ENCODE measurements at places on chromosomes 3 and 15. TPM values are rescaled to one million over a fixed set of nuclear protein-coding genes. Genes with fewer than 3 reads are reported as not detected.

DNA sequence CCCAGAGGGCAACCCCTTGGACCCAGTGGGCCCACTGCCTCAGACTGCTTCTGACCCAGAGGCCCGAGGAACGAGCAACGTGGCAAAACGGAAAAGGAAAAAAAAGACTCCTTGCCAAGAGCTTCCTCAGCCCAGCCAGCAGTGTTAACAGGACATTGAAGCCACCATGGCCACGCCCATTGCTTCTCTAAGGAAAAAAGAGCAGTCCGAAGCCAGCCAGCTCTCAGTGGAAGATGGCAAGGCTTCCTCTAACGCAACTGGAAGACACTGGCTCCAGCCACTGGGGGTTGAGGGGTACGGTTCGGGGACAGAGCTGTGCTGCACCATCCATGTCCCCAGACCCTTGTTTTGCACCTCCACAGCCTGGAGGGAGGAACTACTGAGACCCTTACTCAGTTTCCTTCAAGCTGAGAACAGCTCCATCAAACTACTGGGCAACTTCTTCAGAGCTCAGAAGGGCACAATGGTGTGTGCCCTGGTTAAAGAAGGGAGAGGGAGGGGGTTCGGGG is 10.7 kb downstream of the BMF start:
- no peak for DNase-seq

DNA sequence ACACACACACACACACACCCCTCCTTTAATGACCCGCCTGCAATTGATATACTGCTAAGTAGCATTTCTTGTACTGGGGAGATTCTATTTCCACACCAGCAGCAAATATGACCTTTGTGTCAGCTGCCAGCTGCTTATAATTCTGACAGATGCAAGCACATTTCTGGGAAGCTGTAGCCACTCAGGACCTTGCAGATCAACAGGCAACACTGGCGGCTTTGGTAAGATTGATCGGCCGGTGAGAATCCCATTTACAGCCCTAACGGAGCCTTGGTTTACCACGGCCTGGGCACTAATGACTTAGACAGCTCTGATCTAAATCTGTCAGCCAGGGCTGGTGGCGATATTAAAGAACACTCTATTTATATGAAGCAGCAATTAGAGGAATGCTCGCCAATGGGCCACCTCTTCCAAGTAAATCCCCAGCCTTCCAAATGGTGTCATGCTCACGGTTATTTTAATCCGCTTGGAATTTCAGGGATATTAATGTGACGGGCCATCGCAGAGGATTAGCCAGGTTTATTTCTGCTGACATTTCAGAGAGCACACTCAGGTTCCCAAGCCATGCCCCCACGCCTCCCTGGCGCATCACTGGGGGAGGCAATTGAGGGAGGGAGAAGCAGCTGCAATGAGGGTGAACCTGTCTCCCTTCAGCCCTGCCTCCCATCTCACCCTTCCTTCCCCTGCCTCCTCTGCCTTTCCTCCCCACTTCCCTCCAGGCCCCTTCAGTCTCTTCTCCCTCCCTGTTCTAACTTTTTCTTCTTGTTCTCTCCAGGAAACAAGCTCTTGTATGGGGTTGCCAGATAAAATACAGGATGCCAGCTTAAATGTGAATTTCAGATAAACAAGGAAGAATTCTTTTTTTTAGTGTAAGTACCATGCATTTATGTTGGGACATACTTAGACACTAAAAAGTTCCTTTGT is 287.0 kb downstream of the TLE3 start:
- DNase-seq = no peak

Gene ROPN1
- not detected for polyA plus RNA-seq

Gene SLC22A13
- not detected for polyA plus RNA-seq

DNA sequence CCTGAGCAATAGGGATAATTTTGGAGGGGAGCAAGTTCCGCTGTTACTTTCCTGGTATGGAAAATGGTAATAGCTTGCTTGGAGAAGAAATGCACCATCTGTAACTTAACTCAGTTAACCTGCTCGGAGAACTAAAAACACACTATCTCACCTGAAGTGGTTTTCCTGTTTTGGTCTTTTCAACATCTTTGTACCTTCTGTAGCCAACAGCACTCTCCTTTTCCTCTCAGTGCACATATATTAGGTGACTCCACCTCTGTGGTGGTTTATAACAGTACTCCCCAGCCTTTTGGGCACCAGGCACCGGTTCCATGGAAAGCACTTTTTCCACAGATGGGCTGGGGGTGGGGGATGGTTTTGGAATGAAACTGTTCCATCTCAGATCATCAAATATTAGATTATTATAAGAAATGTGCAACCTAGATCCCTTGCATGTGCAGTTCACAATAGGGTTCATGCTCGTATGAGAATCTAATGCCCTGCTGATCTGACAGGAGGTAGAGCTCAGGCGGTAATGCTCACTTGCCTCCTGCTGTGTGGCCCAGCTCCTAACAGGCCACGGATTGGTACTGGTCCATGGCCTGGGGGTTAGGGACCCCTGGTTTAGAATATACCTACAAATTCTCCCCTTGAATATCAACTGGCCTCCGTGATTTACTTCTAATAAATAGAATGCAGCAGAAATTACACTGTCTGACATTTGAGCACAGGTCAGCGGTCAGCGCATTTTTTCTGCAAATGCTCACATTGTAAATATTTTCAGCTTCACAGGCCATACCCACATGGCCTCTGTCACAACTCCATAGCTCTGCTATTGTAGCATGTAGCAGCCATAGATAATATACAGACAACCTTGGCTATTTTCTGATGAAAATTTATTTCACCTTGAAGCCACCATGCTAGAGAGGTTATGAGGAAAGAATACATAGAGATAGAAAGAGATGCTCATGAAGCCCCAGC is 83.8 kb upstream of the SUCLG2 start:
- no peak for DNase-seq

GRCh38 chr3:45986303-45986982 is 9.2 kb downstream of the FYCO1 start:
- DNase-seq = no peak

GRCh38 chr3:40490916-40491315 is 14.0 kb downstream of the ZNF619 start:
- no peak for DNase-seq

Gene IQCF6
- not detected for polyA plus RNA-seq

Gene AGTR1
- not detected for polyA plus RNA-seq

GRCh38 chr3:100073049-100073713 is 41.1 kb downstream of the FILIP1L start:
- no peak for DNase-seq

Gene GOLGA6L7
- polyA plus RNA-seq = not detected

- no peak for DNase-seq
These were observed 239.0 kb upstream of the NAALADL2 start for GRCh38 chr3:174620138-174620537.

GRCh38 chr3:111541391-111541790 is 606 bp upstream of the CD96 start:
- no peak for DNase-seq

DNA sequence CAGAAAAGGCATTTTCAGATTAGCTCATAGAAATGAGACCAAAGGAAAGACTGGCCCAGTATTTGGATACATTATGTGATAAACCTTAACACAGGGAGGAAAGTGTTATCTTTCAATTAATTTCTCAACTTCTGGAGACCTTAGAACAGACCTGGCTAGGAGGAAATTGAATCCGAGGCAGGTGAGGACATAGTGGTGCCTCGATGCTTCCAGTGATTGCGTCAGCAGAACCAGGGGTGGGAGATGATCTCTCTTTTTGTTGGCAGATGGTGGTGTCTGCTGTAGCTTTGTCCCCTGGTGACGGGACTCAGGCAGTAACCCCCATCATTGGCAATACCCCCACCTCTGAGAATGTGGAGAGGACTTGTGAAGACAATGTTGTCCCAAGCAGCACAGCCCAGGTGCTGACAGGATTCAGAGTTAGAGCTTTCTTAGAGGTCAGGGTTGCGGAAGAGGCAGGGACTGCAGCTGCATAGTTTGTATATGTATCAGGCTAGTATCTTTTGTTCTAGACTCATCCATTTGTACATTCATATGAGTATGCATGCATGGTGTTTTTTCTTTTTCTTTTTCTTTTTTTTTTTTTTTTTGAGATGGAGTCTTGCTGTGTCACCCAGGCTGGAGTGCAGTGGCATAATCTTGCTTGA is 27.9 kb upstream of the MUC20 start:
- DNase-seq = no peak

- peak; percentile 32 for DNase-seq
These were observed 212.5 kb upstream of the GADL1 start for GRCh38 chr3:31106912-31107311.

Gene IQSEC1
- 8.0 TPM for polyA plus RNA-seq

- no peak for DNase-seq
These were observed 2.0 kb upstream of the ST8SIA2 start for GRCh38 chr15:92391640-92392039.

DNA sequence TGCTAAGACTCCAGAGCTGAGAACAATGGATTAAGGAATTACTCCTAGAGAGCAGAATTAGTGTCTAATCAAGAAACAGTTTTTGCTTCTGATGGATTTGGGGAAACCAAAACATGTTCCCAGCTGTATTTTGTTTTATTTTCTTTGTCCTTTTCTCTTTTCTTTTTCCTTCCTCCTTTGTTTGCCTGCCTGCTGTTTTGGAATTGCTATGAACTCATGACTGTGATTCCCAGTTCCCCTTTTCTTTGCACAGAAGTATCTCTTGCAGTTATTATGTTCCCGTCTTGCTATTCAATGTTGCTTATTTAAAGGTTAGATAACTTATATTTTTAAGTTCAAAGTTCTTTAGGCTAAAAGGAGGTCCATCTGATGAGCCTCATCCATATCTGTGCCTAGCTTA is 77.0 kb upstream of the GBE1 start:
- no peak for DNase-seq

- no peak for DNase-seq
These were observed 4.9 kb upstream of the GPR87 start for GRCh38 chr3:151321526-151321925.

Gene IGF2BP2
- polyA plus RNA-seq = 0.11 TPM

- no peak for DNase-seq
These were observed 6.0 kb downstream of the NRG4 start for GRCh38 chr15:76006136-76006778.

- no peak for DNase-seq
These were observed 20.2 kb downstream of the INSYN1 start for GRCh38 chr15:73732930-73733329.

Gene COL8A1
- 0.04 TPM for polyA plus RNA-seq

GRCh38 chr15:57726411-57726810 is 19.9 kb downstream of the POLR2M start:
- DNase-seq = no peak

GRCh38 chr3:102085431-102086176 is 236.3 kb downstream of the NFKBIZ start:
- DNase-seq = no peak

GRCh38 chr3:128301186-128302023 is 148.1 kb downstream of the EEFSEC start:
- DNase-seq = no peak

DNA sequence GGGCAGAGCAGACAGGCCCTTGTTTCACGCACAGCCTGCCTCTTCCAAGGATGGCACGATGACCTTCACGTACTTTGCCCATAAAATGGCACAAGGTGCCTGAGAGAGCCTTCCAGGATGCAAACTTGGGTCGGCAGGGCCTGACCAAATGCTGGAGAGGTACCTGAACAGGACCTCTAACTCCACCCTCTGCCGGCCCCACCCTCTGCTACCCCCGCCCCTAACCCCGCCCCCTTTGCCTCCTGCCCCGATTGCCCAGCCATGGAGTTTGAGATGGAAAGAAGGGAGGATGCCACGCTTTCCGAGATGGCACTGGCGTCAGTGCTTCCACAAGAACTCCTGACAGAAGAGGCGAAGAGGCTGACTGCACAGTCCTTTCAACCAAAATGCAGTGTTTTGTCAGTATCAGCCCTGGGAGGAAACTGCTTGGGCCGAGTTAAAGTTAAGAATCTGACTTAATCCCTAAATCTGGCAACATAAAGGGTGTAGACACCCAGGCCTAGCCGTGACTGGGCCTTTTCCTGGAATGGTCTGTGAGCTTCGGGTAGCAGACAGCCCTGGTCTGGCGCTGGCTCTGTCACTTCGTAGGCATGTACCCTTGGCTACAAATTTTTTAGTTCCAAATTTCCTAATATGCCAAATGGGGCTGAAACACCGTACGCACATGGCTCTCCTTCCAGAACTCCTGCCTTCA is 230.3 kb upstream of the RGMA start:
- no peak for DNase-seq

DNA sequence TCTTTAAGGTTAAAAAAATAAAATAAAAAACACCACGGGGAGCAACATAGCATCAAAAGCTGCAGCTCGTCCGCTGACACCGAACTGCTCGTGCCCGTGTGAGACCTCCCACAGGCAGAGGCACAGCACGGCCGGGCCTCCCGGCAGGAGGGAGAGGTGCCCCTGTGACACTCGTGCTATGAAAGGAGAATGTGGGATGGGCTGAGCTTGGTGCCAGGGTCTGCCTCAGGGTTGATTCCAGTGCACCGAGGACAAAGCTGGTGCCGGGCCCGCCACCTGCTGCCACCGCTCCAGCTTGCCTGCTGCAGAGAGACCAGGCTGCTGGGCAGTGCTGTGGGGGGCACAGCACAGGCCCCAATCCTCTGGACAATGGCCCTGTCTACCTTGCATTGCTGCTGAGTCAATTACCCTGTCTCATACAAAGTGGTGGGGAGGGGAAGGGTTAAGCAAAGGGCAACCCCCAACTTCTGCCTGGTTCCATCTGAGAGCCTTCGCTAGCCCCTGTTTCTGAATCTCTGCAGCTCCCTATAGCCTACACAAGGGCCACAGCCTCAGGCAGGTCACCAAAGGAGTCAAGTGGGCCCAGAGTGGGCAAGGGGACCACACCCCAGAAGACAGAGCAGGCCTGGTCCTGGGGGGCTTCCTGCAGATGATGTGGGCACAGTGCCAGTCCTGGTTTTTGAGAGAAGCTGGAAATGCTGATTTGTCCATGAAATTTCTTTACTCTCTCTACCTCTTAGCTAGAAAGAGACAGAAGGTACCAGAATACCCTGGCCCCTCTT is 74.0 kb upstream of the SNRPA1 start:
- no peak for DNase-seq

GRCh38 chr3:56753206-56753820 is 48.4 kb downstream of the ARHGEF3 start:
- DNase-seq = peak; percentile 87

DNA sequence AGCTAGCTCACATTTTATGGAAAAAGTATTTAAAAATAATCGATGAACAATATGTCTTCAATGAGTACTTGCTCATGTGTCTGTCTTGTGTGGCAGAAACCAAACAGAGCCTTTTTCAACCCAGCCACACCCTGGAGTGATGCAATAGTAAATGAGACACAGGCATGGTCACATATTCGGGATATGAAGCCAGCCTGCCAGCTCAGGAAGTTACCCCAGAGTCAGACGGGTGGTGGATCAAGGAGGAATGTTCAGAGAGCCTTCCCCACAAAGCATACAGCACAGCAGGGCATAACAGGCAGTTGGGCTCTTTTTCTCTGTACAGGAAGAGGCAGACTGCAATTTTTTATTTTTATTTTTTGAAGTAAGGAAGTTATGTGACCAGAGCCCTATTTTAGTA is 27.3 kb downstream of the LARP6 start:
- no peak for DNase-seq

Gene LMAN1L
- not detected for polyA plus RNA-seq

Gene BRK1
- polyA plus RNA-seq = 218 TPM

- DNase-seq = no peak
These were observed 15.8 kb upstream of the ARRDC4 start for GRCh38 chr15:97944724-97945123.

Gene CADPS
- polyA plus RNA-seq = not detected

Gene TGM4
- polyA plus RNA-seq = not detected

Gene NEK10
- polyA plus RNA-seq = not detected

All from GM12878 (cell line).